ENCODE measurements at places on chromosomes 1 and 21. TPM values are rescaled to one million over a fixed set of nuclear protein-coding genes. Genes with fewer than 3 reads are reported as not detected.

CD101 gene
- 0.44 TPM for total RNA-seq

OR2T29 gene
- not detected for total RNA-seq

FAM151A gene
- not detected for total RNA-seq

GPR3 gene
- 2.4 TPM for total RNA-seq

RSPH1 gene
- total RNA-seq, result not detected

CFAP107 gene
- total RNA-seq, result not detected

ATAD3C gene
- 0.51 TPM for total RNA-seq

ZBTB7B gene
- total RNA-seq, result 26.2 TPM

ASTN1 gene
- total RNA-seq, result 0.03 TPM

ATP6V1G3 gene
- total RNA-seq, result not detected

PGBD2 gene
- 3.4 TPM for total RNA-seq

CFHR1 gene
- total RNA-seq, result not detected

PTPN22 gene
- total RNA-seq, result 0.17 TPM

AGMAT gene
- total RNA-seq, result 1.1 TPM
